ENCODE measurements at places on chromosomes 16 and 17. TPM values are rescaled to one million over a fixed set of nuclear protein-coding genes. Genes with fewer than 3 reads are reported as not detected.
A peak's percentile ranks its signal among the peaks of the same experiment; 100 is the strongest.

The CACNB1 gene
- 9.9 TPM for total RNA-seq

- H3K36me3 ChIP-seq, result no peaks in the 10 kb centered on the region
- H3K4me3 ChIP-seq, result no peak overlapping the region
- no peak for DNase-seq
- H3K27ac ChIP-seq, result no peak overlapping the region
Measured at GRCh38 chr16:74852500-74852875, 77.9 kb upstream of the FA2H start.

The GCGR gene
- 9.3 TPM for total RNA-seq

DNA sequence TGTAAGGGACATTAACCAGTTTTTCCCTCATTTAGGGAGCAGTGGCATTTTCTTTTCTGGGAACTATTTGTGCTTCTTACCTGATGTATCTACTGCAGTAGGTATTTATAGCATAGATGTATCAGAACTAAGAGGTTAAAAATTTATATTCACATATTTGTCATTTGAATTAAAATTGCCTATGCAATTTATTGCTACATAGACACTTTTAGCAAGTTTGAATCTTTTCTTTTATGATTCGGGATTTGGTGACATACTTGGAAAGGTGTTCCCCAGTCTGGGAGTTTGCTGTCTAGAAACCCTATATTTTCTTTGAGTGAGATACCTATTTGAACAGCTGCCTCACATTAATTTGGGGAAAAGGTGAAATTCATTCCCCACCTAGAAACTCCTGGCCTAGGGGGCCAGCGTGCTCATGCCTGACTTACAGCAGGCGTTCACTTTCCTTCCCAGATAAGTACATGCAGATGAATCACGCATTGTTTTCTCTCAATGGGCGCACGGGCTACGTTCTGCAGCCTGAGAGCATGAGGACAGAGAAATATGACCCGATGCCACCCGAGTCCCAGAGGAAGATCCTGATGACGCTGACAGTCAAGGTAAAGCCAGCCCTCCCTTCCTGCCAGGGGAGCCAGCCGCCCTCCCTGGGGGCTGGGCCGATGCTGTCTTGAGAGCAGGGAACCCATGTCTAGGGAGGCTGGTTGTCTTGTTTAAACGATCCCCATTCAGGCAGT, 73.8 kb downstream of the SDR42E1 start:
- peaks cover 30% of the 10 kb centered on the region for H3K36me3 ChIP-seq
- H3K4me3 ChIP-seq, result no peak overlapping the region
- H3K27me3 ChIP-seq, result no peaks in the 10 kb centered on the region
- peak; percentile 56 for DNase-seq
- no peak overlapping the region for H3K27ac ChIP-seq
- no peaks in the 10 kb centered on the region for H3K4me1 ChIP-seq

- H3K36me3 ChIP-seq, result no peaks in the 10 kb centered on the region
- H3K27me3 ChIP-seq, result no peaks in the 10 kb centered on the region
- no peak overlapping the region for H3K4me3 ChIP-seq
- no peak for DNase-seq
- no peaks in the 10 kb centered on the region for H3K4me1 ChIP-seq
- H3K27ac ChIP-seq, result no peak overlapping the region
Measured at GRCh38 chr16:68719993-68720489, 17.1 kb upstream of the CDH1 start.

DNA sequence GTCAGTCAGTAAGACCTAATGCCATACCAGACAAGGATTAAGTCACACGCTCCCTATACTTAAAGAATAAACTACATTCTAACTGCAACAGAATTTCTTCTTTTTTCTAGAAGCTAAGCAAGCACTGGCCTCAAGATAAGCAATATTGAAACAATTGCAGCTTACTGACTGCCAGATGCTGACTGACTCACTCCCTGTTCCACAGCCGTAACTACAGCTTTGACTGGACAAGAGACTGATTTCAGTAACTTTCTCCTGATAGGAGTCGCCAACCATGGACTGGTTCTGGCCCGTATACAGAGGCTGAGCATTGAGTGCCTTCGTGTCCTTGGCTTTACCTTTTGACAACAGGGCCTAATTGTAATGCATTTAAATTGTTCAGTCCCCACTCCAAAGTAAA, 67.9 kb downstream of the TRIM37 start:
- H3K36me3 ChIP-seq, result peaks cover 7% of the 10 kb centered on the region
- no peak overlapping the region for H3K27ac ChIP-seq
- no peaks in the 10 kb centered on the region for H3K4me1 ChIP-seq
- no peaks in the 10 kb centered on the region for H3K27me3 ChIP-seq

The OR1A1 gene
- total RNA-seq, result not detected

DNA sequence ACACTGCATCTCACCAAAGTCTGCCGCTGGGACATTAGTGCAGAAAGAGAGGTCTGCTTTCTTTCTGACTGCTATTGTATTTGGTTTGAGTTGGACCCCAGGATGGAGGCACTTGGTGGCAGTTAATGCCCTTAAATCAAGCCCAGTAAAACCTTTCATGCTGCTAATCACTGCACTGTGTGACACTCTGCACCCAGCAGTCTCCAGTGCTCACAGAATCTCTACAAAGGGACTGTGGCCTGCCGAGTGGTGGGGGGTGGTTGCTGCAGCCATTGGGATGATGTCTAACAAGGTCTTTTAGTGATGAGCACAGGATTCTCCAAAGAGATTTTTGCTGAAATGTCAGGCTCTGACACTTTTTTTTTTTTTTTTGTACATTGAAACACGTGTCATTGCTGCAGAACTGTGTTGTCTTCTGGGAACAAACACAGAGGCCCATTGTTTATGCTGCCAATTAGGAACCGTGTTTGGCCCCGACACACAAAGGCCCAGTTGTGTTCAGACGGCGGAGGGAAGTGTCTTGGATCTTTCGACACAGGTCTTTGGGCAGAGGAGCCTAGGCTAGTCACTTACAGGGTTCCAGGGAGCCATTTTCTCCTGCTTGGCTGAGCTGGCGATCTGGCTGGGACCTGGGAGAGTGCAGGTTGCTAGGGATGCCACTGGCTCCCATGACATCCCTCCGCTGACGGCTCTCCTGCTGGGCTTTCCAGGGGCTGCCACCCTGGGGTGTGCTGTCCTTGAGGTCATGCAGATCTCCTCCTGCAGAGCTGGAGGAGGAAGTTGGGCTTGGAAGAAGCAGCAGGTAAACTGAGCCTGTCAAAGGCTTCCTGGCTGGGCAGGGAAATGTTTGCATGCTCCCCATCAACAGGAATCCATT, 16.2 kb upstream of the TNRC6C start:
- no peak overlapping the region for H3K27ac ChIP-seq
- no peaks in the 10 kb centered on the region for H3K36me3 ChIP-seq
- H3K4me3 ChIP-seq, result no peak overlapping the region
- no peaks in the 10 kb centered on the region for H3K27me3 ChIP-seq
- no peak for DNase-seq

The SULT1A2 gene
- total RNA-seq, result 1.1 TPM

- no peaks in the 10 kb centered on the region for H3K27me3 ChIP-seq
- no peak overlapping the region for H3K4me3 ChIP-seq
- H3K36me3 ChIP-seq, result peaks cover 12% of the 10 kb centered on the region
- no peak overlapping the region for H3K27ac ChIP-seq
Measured at GRCh38 chr17:17484451-17484899, 7.7 kb downstream of the MED9 start.

The C17orf100 gene
- total RNA-seq, result 3.4 TPM

GRCh38 chr17:52145476-52145875, 13.0 kb downstream of the CA10 start:
- H3K27ac ChIP-seq, result no peak overlapping the region
- H3K4me3 ChIP-seq, result no peak overlapping the region
- no peaks in the 10 kb centered on the region for H3K4me1 ChIP-seq
- H3K36me3 ChIP-seq, result no peaks in the 10 kb centered on the region

The MGAT5B gene
- 2.3 TPM for total RNA-seq

The KRT40 gene
- total RNA-seq, result not detected

The KRTAP4-5 gene
- not detected for total RNA-seq

GRCh38 chr17:12990041-12990808, 27.6 kb downstream of the ELAC2 start:
- H3K27me3 ChIP-seq, result no peaks in the 10 kb centered on the region
- no peak for DNase-seq
- no peaks in the 10 kb centered on the region for H3K4me1 ChIP-seq
- peaks cover 38% of the 10 kb centered on the region for H3K36me3 ChIP-seq
- no peak overlapping the region for H3K4me3 ChIP-seq
- H3K27ac ChIP-seq, result no peak overlapping the region

The ZNF385C gene
- total RNA-seq, result 1.2 TPM

The CSH2 gene
- total RNA-seq, result not detected

DNA sequence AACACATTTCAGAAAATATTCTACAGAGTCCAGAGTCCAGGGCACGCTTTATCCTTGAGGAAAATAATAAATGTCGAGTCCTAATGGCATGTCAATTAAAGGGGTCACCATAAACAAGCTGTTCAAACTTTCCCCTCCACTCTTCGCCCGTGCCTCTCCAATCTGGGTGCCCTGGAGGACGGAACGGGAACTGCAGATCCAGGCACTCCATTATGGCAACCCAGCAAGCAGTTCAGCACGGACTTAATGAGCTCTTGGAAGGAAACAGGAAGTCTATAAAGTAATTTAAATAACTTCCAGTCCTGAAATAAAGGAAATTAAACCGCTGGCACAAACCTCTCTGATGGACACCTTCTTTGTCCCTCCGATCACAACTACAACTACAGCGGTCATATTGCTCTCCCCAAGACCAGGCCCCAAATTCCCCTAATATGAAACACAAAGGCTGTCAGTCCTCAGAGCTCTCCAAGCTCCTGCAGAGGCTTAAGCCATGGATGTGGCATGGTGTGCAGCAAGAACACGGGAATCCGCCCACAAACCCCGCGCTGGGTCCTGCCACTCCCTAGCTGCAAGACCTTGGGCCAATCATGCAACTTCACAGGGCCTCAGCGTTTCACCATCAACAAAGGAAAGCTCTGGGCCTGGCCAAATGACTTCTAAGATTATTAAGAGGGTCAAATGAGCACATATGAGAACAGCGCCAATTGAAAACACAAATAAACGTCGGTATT, 52.6 kb downstream of the ZFHX3 start:
- H3K4me1 ChIP-seq, result peaks cover 20% of the 10 kb centered on the region
- DNase-seq, result no peak
- H3K4me3 ChIP-seq, result no peak overlapping the region
- H3K36me3 ChIP-seq, result no peaks in the 10 kb centered on the region
- H3K27me3 ChIP-seq, result no peaks in the 10 kb centered on the region

DNA sequence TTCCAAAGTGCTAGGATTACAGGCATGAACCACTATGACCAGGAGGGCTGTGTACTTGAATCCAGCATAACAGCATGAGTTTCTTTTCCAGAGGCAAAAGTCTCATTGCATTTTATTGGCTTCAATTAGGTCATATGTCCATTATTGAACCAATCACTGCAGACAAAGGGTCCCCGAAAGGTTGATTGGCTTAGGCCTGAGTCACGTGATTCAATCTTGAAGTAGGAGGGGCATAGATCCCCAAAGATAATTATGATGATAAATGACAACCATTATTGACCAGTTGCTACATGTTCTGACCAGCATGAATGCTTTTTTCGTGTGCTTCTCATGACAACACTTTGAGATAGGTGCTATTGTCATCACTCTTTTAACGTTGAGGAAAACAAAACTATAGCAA, 25.3 kb downstream of the CACNG3 start:
- no peaks in the 10 kb centered on the region for H3K36me3 ChIP-seq
- H3K4me3 ChIP-seq, result no peak overlapping the region
- H3K4me1 ChIP-seq, result no peaks in the 10 kb centered on the region

DNA sequence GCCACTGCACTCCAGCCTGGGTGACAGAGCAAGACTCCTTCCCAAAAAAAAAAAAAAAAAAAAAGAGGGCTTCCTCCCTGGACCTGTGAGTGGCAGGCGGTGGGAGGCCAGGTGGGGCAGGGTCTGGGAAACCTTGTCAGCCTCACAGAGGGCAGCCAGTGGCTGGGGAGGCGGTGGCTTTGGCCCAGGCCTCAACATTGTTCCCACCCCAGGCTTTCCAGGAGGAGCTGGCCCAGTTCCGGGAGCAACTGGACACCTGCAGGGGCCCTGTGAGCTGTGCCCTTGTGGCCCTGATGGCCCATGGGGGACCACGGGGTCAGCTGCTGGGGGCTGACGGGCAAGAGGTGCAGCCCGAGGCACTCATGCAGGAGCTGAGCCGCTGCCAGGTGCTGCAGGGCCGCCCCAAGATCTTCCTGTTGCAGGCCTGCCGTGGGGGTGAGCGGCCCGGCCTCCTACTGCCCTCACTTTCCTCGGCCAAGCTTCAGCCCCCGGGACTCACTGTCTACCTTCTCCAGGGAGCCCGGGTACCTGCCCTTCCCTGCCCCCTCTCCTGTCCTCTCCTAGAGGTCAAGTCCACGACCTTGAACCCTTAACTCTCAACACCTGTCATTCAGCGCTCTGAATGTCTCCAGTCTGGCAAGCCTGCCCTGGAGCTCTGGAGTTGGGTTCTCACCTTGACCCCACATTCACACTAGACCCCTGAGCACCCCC, 12.4 kb downstream of the ZNF213 start:
- no peaks in the 10 kb centered on the region for H3K36me3 ChIP-seq
- H3K4me1 ChIP-seq, result no peaks in the 10 kb centered on the region
- DNase-seq, result peak; percentile 68
- no peak overlapping the region for H3K27ac ChIP-seq

GRCh38 chr17:83097831-83098230, 18.4 kb downstream of the METRNL start:
- H3K27ac ChIP-seq, result no peak overlapping the region
- no peak overlapping the region for H3K4me3 ChIP-seq
- no peaks in the 10 kb centered on the region for H3K27me3 ChIP-seq
- DNase-seq, result no peak

The CHD9NB gene
- total RNA-seq, result 26.2 TPM

- no peaks in the 10 kb centered on the region for H3K36me3 ChIP-seq
- H3K27me3 ChIP-seq, result peaks cover 8% of the 10 kb centered on the region
- no peak for DNase-seq
- no peaks in the 10 kb centered on the region for H3K4me1 ChIP-seq
Measured at GRCh38 chr17:79836510-79836971, 2.7 kb downstream of the CBX4 start.

DNA sequence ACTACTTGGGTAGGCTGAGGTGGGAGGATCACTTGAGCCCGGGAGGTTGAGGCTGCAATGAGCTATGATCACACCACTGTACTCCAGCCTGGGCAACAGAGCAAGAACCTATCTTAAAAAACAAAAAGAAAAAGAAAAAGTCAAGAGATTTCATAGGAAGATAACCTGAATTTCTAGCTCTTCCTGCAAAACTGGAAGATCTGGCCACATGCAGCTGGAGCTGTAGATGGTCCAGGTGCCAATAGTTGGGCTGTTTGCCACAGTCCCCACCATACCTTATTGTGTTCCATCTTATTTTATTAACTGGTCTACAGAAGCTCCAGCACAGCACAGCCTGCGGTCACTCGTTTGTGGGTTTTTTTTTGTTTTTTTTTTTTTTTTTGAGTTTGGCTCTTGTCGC, 15.0 kb downstream of the ATP2A1 start:
- H3K4me3 ChIP-seq, result no peak overlapping the region
- H3K4me1 ChIP-seq, result no peaks in the 10 kb centered on the region
- no peak for DNase-seq
- no peak overlapping the region for H3K27ac ChIP-seq
- H3K27me3 ChIP-seq, result no peaks in the 10 kb centered on the region

- DNase-seq, result no peak
- no peaks in the 10 kb centered on the region for H3K27me3 ChIP-seq
- no peak overlapping the region for H3K27ac ChIP-seq
- H3K36me3 ChIP-seq, result no peaks in the 10 kb centered on the region
- H3K4me1 ChIP-seq, result no peaks in the 10 kb centered on the region
- no peak overlapping the region for H3K4me3 ChIP-seq
Measured at GRCh38 chr16:85211271-85211801, 99.1 kb upstream of the CIBAR2 start.

The UBE2G1 gene
- total RNA-seq, result 50.9 TPM

GRCh38 chr17:4840893-4841242, 7.7 kb downstream of the MINK1 start:
- H3K4me1 ChIP-seq, result peaks cover 9% of the 10 kb centered on the region
- no peaks in the 10 kb centered on the region for H3K36me3 ChIP-seq
- no peaks in the 10 kb centered on the region for H3K27me3 ChIP-seq
- no peak overlapping the region for H3K4me3 ChIP-seq

The TNFRSF17 gene
- total RNA-seq, result 3.0 TPM
